ENCODE measurements at places on chromosomes 1 and 21. TPM values are rescaled to one million over a fixed set of nuclear protein-coding genes. Genes with fewer than 3 reads are reported as not detected.
A peak's percentile ranks its signal among the peaks of the same experiment; 100 is the strongest.

GRCh38 chr21:15139898-15140297 lies 75.1 kb upstream of the NRIP1 start:
- DNase-seq = no peak

DNA sequence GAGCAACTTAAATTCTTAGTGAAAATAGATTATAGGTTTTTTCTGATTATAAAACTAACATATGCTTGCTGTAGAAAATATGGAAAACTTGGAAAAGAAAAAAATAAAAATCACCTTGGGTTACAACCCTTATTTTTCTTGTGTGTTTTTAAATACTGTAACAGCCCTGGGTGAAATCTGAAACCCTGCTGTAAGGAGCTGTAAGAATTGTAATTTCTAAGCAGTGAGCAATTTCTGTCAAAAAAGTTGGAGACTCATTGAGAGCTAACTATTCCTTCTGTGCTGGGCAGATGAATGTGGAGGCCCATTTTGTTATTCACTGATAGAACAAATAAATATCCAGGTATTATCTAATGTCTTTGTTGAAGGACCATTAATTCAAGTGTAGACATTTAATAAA lies 42.6 kb downstream of the ADCY10 start:
- DNase-seq = no peak

CASQ2 gene
- total RNA-seq = not detected

DNA sequence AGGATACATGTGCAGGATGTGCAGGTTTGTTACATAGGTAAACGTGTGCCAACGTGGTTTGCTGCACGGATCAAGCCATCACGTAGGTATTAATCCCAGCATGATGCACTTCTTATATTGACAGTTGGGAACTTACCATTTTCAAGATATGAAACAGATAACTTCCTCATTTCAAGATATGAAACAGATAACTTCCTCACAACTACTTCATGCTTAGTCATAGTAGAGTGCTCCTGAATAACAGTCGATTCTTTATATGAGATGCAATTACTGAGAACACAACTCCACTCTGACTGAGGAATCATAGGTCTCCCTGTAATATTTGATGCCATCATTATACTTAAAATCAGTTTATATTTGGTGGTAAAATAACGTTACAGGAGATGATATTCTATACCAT lies 1124.3 kb downstream of the AMY1C start:
- DNase-seq = no peak

MAB21L3 gene
- total RNA-seq = not detected

- DNase-seq = peak; percentile 44
Measured at GRCh38 chr1:94481473-94481933, 60.1 kb downstream of the F3 start.

- peak; percentile 93 for DNase-seq
Measured at GRCh38 chr1:31705080-31705866, 1.5 kb upstream of the COL16A1 start.

- DNase-seq = no peak
Measured at GRCh38 chr1:157575744-157576143, 22.1 kb downstream of the FCRL4 start.

NT5C1A gene
- total RNA-seq = not detected

DNA sequence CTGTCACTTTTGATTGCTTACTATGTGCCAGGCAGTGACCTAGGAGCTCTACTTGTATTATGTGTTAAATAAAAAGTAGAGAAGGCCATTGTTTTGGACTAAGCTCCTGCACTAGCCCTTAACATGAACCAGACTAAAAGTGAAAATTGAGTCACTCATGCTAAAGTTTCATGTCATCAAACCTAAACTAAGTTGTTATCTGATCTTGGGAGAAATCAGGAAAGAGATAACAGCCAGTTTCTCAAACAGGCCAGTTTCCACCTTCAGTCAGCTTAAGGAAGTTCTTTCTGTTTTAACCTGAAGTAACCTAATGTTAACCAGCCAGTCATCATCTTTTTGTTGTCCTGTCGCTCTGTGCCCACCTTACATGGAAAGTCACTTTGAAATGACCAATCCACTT lies 102.1 kb upstream of the MARK1 start:
- no peak for DNase-seq

C1orf226 gene
- 9.3 TPM for total RNA-seq

DNA sequence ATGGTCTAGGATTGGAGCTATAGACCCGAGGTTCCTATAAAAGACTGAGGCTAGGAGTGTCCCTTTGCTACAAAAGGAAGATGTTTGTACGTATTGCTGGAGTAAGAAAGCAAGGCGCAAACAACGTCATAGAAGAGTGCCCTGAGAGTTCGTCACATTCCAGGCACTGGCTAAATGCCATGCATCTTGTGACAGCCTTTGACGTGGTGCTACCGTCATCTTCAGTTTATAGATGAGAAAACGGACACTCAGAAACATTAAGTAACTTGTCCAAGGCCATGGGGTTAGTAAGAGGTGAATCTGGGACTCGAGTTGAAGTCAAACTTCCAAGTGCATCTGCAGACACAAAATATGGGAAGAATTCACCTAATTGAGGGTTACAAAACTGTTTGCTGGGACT lies 104.2 kb upstream of the SLC45A1 start:
- no peak for DNase-seq

DNA sequence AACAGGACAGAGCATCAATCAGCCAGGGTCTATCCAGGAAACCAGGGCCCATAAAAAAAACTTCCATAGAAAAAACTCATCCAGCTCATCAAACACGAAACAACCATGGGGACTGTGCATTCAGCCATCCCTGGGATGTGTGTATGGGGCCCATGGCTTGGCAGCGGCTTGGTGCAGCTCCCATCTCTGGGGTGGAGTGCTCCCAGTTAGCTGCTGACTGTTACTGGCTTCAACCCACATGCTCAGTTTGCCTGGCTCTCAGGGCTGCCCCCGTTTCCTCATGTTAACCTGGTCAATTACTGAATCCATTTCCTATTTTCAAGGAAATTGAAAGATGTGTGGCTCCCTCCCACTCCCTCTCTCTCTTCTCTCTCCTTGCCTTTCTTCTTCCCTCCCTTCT lies 37.3 kb upstream of the STUM start:
- DNase-seq = no peak

- no peak for DNase-seq
Measured at GRCh38 chr1:156451505-156452160, 48.9 kb downstream of the MEF2D start.

- no peak for DNase-seq
Measured at GRCh38 chr1:94323311-94324177, 86.2 kb upstream of the ARHGAP29 start.

DNA sequence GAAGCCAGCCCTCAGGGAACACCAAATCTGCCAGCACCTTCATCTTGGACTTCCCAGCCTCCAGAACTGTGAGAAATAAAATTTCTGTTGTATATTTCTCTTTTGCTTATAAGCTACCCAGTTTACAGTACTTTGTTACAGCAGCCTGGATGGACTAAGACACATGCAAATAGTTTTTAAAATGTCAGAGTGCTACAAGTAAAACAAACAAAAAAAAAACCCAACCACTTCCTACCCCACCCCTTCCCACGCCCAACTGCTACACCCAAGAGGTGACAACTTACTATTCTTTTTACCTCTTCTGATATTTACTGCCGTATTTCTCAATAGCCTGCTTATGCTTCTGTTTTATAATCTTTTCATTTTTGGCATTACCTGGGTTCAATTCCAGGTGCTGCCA lies 8.6 kb upstream of the SPSB1 start:
- no peak for DNase-seq

TMPRSS2 gene
- 3.0 TPM for total RNA-seq

GRCh38 chr1:6157132-6157527 lies 23.0 kb downstream of the CHD5 start:
- no peak for DNase-seq

GRCh38 chr1:243738020-243738419 lies 112.0 kb downstream of the AKT3 start:
- DNase-seq = no peak

B3GALT6 gene
- total RNA-seq = 40.3 TPM

- no peak for DNase-seq
Measured at GRCh38 chr1:20480243-20480944, 5.6 kb downstream of the CAMK2N1 start.

GNG12 gene
- total RNA-seq = 48.1 TPM

GRCh38 chr21:42523941-42524340 lies 10.3 kb downstream of the SLC37A1 start:
- DNase-seq = peak; percentile 43

DNA sequence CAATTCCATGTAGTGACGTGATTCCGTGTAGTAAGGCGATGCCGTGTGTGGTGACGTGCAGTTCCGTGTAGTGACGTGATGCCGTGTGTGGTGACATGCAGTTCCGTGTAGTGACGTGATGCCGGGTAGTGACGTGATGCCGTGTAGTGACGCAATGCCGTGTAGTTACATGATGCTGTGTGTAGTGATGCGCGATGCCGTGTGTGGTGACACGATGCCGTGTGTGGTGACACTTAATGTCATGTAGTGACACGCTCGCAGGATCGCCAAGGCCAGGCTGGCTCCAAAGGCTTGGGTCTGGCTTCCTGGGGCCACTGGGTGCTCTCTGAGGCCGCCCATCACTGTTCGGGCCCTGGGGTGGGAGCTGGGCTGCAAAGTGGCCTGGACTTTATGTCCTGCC lies 14.2 kb downstream of the COL18A1 start:
- DNase-seq = no peak

- DNase-seq = no peak
Measured at GRCh38 chr1:51936531-51936930, 54.0 kb downstream of the RAB3B start.

DNA sequence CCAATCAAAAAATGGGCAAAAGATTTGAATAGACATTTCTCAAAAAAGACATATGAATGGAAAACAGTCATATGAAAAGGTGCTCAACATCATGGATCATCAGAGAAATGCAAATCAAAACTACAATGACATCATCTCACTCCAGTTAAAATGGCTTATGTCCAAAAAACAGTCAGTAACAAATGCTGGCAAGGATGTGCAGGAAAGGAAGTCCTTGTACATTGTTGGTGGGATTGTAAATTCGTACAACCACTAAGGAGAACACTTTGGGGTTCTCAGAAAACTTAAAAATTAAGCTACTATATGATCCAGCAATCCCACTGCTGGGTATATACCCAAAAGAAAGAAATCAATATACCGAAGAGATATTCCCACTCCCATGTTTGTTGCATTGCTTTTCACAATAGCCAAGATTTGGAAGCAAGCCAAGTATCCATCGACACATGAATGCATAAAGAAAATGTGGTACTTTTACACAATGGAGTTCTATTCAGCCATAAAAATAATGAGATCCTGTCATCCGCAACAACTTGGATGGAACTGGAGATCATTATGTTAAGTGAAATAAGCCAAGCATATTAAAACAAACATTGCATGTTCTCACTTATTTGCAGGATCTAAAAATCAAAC lies 17.9 kb downstream of the GBP5 start:
- DNase-seq = no peak

OR2T6 gene
- total RNA-seq = not detected

PWP2 gene
- total RNA-seq = 8.6 TPM

PLA2G2C gene
- 0.04 TPM for total RNA-seq

GRCh38 chr1:87935130-87935529 lies 606.5 kb downstream of the LMO4 start:
- no peak for DNase-seq

GBP2 gene
- total RNA-seq = 0.04 TPM

GRCh38 chr1:224459966-224460365 lies 25.4 kb upstream of the WDR26 start:
- DNase-seq = no peak

DNA sequence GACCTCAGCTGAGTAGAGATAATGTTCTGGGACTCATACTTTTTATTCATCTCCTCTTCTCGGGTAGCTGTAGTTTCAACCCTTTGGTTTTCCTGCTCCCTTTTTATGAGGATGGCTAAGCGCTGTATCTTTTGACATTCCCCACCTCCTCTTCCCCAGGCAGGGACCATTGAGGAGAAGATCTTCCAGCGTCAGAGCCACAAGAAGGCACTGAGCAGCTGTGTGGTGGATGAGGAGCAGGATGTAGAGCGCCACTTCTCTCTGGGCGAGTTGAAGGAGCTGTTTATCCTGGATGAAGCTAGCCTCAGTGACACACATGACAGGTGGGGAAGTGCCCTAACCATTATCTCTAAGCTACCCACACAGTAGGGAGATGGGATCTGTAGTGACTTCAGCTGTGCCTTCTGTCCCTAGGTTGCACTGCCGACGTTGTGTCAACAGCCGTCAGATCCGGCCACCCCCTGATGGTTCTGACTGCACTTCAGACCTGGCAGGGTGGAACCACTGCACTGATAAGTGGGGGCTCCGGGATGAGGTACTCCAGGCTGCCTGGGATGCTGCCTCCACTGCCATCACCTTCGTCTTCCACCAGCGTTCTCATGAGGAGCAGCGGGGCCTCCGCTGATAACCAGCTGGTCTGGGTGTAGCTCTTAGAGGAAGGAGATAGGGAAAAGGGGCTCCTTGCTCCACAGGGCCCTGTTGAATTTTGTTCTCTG lies 25.6 kb downstream of the LRRC41 start:
- DNase-seq = no peak

GSTM2 gene
- total RNA-seq = 10.8 TPM

DNA sequence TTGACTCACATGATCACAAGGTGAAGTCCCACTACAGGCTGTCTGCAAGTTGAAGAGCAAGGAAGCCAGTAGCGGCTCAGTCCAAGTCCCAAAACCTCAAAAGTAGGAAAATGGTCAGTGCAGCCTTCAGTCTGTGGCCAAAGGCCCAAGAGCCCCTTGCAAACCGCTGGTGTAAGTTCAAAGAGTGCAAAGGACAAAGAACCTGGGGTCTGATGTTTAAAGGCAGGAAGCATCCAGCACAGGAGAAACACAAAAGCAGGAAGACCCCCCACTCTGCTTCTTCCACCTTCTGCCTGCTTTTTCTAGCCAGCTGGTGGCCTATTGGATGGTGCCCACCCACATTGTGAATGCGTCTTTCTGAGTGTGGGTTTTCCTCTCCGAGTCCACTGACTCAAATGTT lies 2222.6 kb downstream of the MRPL39 start:
- DNase-seq = peak; percentile 18

DNA sequence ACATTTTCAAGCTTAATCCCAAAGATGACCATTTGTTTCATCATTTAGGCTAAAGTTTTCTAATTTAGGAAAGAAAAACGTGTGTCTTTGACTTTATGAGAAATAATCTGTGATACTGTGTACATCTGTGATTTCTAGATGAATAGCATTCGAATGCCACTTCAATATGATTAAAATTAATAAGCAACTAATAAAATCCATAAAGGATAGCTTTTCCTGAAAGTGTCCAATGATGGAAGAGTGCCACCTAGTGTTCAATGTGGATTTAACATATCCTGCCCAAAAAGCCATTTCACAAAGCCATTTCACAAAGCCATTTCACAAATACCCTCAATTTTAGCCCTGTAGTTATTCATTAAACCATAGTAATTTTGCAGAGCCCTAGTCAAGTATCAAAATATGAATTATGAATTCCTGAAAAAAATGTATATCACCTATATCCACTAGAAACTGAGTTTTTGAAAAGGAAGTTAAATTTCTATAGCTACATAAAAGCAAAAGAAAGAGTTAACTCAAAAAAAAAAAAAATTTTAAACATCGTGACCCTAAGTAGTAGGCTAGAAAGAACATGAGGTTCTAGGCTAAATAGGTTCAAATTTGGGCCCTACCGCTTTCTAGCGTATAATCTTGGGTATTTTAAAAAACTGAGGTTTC lies 19.1 kb downstream of the NME7 start:
- no peak for DNase-seq

WDR26 gene
- 41.2 TPM for total RNA-seq

- DNase-seq = peak; percentile 5
Measured at GRCh38 chr1:95438218-95438948, 204.4 kb downstream of the RWDD3 start.

- DNase-seq = no peak
Measured at GRCh38 chr1:218274511-218274910, 10.6 kb upstream of the RRP15 start.

- DNase-seq = no peak
Measured at GRCh38 chr1:81431624-81432000, 369.1 kb upstream of the ADGRL2 start.

Data from H7 (cell line).